Activated T-helper 1 cell treated with anti-CD3 and anti-CD28 coated beads, Interleukin-2, amount 50 U/mL, for 16 hours (primary cell): ENCODE measurements at places on chromosomes 4 and X.

DNA sequence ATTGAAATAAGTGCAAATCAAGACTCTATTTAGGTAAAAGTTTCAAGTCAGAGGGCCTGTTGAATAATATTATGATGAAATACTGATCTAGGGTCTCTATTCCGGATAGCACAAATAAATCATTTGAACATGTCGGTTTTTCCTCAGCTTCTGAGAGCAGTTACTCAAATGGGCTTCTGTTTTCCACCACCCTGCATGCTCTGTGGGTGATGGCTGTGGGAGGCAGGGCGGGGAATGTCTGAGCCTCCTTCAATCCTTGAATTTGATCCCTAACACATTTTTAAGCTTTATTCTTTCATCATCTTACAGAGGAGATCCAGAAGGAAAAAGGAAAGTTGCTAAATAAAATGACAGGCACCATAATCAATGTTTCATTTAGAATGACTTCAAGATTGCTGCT, 8.5 kb downstream of the UNC5C start:
- DNase-seq = no peak

DNA sequence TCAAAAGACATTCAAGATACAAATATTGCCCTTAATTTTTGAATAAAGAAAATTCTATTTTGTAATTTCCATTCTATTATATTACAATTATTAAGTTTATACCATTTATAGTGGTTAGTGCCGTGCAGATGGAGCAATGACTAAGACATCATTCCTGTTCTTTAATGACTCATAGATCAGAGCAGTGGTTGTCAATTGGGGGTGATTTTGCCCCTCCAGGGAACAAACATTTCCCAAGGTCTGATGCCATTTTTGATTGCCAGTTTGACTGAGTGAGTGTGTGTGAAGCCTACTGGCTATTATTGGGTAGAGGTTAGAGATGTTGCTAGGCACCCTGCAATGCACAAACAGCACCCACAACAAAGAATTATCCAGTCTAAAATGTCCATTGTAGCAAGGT, 97.9 kb upstream of the DDIT4L start:
- DNase-seq = no peak

- no peak for DNase-seq
Observed at GRCh38 chr4:137861682-137862081, 329.4 kb upstream of the PCDH18 start.

DNA sequence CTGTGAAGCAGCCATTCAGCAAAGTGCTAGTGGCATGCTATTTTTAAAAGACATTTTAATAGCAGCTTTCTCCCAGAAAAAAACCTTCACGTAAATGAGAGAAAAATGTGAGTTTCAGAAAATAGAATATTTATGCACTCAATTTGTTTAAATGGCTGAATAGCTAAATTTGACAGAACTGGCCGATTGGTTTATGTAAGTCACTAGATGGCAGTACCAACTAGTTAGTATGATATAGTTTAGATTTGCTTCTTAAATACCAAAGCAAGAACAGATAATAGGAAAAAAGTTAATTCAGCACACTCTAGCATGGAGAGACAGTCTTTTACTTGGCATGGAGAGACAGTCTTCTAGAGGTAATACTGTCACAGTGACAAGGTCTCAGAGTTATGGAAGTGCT, 250.1 kb downstream of the SNCA start:
- no peak for DNase-seq

GRCh38 chrX:44012484-44013096, 39.4 kb upstream of the NDP start:
- DNase-seq = no peak

GRCh38 chr4:87044511-87045233, 109.9 kb downstream of the AFF1 start:
- no peak for DNase-seq

- no peak for DNase-seq
Observed at GRCh38 chr4:114752391-114753165, 154.0 kb downstream of the UGT8 start.

GRCh38 chrX:109485470-109486340, 3.8 kb upstream of the GUCY2F start:
- DNase-seq = peak; percentile 31

GRCh38 chr4:129189630-129190029, 93.7 kb downstream of the C4orf33 start:
- DNase-seq = no peak

GRCh38 chr4:138158746-138159297, 83.3 kb downstream of the SLC7A11 start:
- DNase-seq = no peak

DNA sequence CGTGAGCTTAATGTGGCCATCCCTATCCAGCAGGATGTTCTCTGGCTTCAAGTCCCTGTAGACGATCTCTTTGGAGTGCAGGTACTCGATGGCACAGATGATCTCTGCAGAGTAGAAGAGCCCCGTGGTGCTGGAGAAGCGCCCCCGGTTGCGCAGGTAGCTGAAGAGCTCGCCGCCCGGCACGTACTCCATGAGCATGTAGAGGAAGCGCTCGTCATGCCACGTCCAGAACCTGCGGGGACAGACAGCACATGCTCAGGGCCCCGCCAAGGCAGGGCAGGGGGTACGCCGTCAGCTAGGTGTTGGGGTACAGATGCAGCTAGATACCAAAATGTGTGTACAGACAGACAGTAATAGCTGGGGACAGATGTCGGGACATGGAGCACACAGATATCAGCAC, 58.3 kb downstream of the PRKX start:
- DNase-seq = no peak

DNA sequence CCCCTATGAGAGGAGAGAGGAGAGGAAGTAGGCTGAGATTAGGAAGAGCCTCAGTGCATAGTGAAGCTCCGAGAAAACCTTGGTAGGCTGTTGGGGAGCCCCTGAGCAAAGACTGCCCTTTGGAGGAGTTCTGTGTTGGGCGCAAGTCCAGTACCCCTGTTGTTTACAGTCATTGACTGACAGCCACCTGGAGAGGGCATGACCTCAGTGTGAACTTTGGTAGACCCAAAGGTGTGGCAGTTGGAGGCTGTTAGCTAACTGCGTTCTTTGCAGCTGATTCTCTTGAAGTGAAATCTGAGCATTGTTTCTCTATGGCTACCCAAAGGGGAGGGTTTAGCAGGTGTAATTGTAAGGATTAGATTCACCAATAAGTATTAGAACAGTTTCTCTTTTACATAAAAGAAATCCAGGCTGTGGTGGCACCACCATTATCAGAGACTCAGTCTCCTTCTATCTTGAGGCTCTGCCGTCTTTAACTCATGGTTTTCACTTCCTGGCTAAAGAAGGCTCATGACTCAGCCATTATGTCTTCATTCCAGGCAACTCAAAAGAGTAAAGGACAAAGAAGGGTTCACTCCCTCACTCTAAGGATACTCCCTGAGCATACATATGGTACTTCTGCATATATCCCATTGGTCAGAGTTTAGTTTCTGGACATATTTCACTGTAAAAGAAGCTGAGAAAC, 33.4 kb downstream of the ANXA3 start:
- DNase-seq = no peak

- peak; percentile 84 for DNase-seq
Observed at GRCh38 chr4:89110986-89111832, at the start of gene TIGD2. Gene TIGD2, plus strand, starts transcription at chr4:89111533. Its CDS starts 1,442 bp downstream, at chr4:89112975.

GRCh38 chr4:186553717-186554116, 1.6 kb downstream of the MTNR1A start:
- no peak for DNase-seq

GRCh38 chrX:12741416-12741815, 49.8 kb upstream of the PRPS2 start:
- no peak for DNase-seq

- DNase-seq = no peak
Observed at GRCh38 chr4:73875401-73875800, 6.2 kb downstream of the CXCL1 start.

DNA sequence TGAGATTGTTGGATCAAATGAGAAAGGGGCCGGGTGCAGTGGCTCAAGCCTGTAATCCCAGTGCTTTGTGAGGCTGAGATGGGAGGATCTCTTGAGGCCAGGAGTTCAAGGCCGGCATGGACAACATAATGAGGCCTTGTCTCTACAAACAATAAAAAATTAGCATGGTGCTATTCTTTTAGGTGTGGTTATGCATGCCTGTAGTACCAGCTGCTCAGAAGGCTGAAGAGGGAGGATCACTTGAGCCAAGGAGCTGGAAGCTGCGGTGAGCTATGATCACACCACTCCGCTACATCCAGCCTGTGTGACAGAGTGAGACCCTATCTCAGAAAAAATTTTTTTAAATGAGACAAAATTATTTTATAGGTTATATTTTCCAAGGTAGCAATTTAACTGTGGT, 49.7 kb upstream of the TMEM150C start:
- DNase-seq = no peak

DNA sequence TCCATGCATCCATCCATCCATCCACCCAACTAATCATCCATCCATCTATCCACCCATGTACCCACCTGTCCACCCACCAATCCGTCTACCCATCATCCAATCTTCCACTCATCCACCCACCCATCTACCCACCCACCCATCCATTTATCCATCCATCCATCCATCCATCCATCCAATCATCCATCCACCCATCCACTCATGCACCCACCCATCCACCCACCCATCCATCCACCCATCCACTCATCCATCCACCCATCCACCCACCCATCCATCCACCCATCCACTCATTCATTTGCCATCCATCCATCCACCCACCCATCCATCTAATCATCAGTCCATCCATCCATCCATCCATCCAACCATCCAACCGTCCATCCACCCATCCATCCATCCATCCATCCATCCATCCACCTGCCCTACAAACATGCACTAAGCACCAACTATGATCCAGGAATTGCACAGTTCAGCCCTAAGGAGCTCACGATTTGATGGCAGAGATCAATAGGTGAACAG, 21.3 kb upstream of the MXD4 start:
- no peak for DNase-seq

DNA sequence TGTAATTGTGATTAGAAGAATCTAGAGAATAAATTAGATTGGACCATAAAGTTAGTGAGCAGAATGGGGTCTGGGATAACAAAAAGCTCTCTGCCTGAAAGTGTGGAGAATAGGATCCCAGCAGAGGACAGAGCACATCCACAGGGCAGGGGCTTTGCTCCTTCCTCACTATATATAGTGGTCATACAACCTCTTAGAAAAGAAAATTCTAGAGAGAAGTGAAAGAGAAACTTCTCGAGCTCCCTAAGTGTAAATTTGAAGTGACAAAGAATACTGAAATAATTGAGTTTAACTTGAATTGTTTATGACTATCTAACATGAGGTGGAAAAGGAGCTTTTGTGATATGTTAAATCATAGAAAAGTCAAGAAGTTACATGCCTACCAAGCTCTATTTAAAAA, 14.9 kb downstream of the ADAM29 start:
- no peak for DNase-seq

GRCh38 chr4:148986951-148987350, 544.7 kb upstream of the NR3C2 start:
- DNase-seq = no peak

GRCh38 chr4:85656759-85657505, 182.0 kb downstream of the ARHGAP24 start:
- no peak for DNase-seq
